ENCODE measurements at places on chromosomes 16 and 17. TPM values are rescaled to one million over a fixed set of nuclear protein-coding genes. Genes with fewer than 3 reads are reported as not detected.

The UTS2R gene
- not detected for total RNA-seq

The TEX19 gene
- 0.43 TPM for total RNA-seq

The MT1H gene
- total RNA-seq = not detected

The SPATA22 gene
- total RNA-seq = not detected

The CDRT15 gene
- total RNA-seq = not detected

The CDRT15L2 gene
- not detected for total RNA-seq

The DNAI2 gene
- not detected for total RNA-seq

The CD300A gene
- total RNA-seq = not detected

The ABCC6 gene
- total RNA-seq = 1.5 TPM

The ADAD2 gene
- total RNA-seq = not detected

The CANT1 gene
- 81.0 TPM for total RNA-seq

The TBC1D3B gene
- total RNA-seq = 2.4 TPM

The RAB11FIP4 gene
- total RNA-seq = 2.1 TPM

The TBC1D10B gene
- total RNA-seq = 34.0 TPM

The MPP2 gene
- 1.7 TPM for total RNA-seq

The STXBP4 gene
- total RNA-seq = 6.9 TPM

The CACNG1 gene
- total RNA-seq = not detected

The OTOA gene
- total RNA-seq = 0.05 TPM

The IL21R gene
- not detected for total RNA-seq

The CORO7 gene
- 18.4 TPM for total RNA-seq

The HNF1B gene
- total RNA-seq = 27.4 TPM

The ITGA3 gene
- 435 TPM for total RNA-seq

The CSH2 gene
- not detected for total RNA-seq

The SLC9A5 gene
- total RNA-seq = 1.6 TPM

The MT1B gene
- not detected for total RNA-seq

The GPR179 gene
- total RNA-seq = 0.05 TPM

The RBFOX1 gene
- total RNA-seq = not detected

The PLD6 gene
- 7.6 TPM for total RNA-seq

The C16orf96 gene
- not detected for total RNA-seq

The KRTAP4-1 gene
- total RNA-seq = 0.25 TPM

The MGRN1 gene
- 44.1 TPM for total RNA-seq

The NPIPB8 gene
- not detected for total RNA-seq

The EXOC3L1 gene
- not detected for total RNA-seq

The ZNF207 gene
- total RNA-seq = 242 TPM

The NPIPB13 gene
- 0.81 TPM for total RNA-seq

The MSLN gene
- 3.1 TPM for total RNA-seq

The TEX14 gene
- 0.06 TPM for total RNA-seq

Measured in A549 treated with RU486 at 1 μM for 4 hours (cell line).